ENCODE measurements at places on chromosomes 3 and 15.

DNA sequence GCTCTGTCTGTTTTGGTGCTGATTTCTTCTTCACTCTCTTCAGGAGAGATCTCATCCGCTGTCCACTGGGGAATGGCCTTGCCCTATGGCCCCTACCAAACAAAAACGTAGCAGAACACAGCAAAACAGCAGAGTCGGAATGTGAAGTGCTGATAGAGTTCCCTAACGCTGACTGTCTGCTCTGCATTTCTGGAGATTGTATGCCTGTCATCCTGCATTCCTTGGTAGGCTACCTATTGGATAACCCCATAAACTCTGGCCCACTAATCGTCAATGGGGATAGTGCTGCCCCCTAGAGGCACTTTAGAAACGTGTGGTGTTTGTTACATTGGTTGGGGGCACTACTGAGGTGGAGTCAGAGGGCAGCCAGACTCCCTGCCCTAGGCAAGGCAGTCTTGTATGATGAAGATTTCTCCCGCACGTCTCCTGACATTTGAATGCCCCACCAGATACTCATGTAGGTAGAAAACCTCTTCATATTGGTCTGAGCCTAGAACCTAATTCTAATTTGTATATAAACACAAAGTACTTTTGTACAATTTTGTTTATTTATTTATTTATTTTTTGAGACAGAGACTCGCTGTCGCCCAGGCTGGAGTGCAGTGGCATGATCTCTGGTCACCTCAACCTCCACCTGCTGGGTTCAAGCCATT is 15.6 kb upstream of the MAGEF1 start:
- H3K27me3 ChIP-seq: peaks cover 11% of the 10 kb centered on the region
- no peaks in the 10 kb centered on the region for H3K36me3 ChIP-seq
- H3K27ac ChIP-seq: no peak overlapping the region
- H3K4me3 ChIP-seq: no peak overlapping the region

- DNase-seq: no peak
- H3K27me3 ChIP-seq: no peaks in the 10 kb centered on the region
- peaks cover 31% of the 10 kb centered on the region for H3K4me1 ChIP-seq
- no peak overlapping the region for H3K4me3 ChIP-seq
- no peak overlapping the region for H3K27ac ChIP-seq
Observed at GRCh38 chr3:123624302-123624701, 39.4 kb upstream of the HACD2 start.

DNA sequence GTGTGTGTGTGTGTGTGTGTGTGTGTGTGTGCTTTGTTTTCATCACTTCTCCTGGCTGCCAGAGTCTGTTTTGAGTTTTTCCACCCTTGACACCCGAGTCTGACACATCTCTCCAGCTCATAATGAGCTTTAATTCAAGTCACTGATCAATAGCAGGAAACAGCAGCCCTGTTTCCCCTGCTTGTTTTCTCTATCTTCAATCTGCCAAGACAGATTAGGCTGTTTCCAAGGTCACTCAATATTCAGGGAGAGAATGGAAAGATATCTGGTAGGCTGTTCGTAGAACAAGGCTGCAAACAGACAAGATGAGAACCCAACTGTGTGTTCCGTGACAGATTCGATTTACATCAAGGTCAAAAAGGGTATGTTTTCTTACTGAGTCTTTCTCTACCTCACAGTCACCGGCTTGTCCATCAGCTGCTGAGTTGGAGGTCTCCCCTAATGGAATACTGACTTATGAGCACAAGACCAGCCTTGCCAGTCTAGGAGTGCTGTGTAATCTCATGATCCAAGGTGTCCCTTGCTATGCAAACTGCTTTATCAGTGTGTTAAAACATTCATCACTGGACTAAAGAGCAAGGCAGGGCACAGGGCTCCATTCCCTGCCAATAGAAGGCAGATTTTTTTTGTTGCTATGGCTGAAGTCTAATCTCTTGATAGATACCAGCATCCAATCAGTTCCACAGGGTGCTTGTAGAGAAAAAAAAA is 187.9 kb upstream of the LMCD1 start:
- H3K36me3 ChIP-seq: no peaks in the 10 kb centered on the region
- H3K27me3 ChIP-seq: no peaks in the 10 kb centered on the region
- no peak overlapping the region for H3K27ac ChIP-seq
- no peaks in the 10 kb centered on the region for H3K4me1 ChIP-seq
- no peak overlapping the region for H3K4me3 ChIP-seq
- no peak for DNase-seq

- no peaks in the 10 kb centered on the region for H3K36me3 ChIP-seq
- no peak overlapping the region for H3K4me3 ChIP-seq
- H3K4me1 ChIP-seq: peaks cover 64% of the 10 kb centered on the region
- peak overlapping the region; percentile 50 for H3K27ac ChIP-seq
Observed at GRCh38 chr3:12440927-12441714, 43.2 kb upstream of the TSEN2 start.

DNA sequence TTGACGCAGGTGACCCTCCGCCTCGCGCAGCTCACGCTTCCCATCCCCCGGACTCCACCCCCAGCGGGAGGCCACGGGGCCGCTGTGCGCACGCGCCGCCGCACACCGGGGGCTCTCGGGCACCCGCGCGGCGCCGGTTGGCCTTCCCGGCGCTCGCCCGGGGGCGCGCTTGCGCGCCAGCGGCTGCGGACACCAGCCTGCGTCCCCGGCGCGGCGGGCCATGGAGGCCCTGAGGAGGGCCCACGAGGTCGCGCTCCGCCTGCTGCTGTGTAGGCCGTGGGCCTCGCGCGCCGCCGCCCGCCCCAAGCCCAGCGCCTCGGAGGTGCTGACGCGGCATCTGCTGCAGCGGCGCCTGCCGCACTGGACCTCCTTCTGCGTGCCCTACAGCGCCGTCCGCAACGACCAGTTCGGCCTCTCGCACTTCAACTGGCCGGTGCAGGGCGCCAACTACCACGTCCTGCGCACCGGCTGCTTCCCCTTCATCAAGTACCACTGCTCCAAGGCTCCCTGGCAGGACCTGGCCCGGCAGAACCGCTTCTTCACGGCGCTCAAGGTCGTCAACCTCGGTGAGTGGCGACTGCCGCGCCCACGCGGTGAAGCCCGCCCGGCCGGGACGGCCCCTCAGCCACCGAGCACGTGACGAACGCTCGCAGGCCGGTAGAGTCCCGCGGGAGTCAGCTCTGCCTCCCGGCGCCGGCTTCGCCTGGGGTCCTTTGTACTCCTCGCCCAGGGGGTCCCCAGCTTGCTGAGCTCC is at the start of gene C15orf61:
C15orf61 (plus strand) TSS at position 103 of the 754 bp plus-strand sequence; CDS start at position 221, 118 bp downstream.
- H3K4me3 ChIP-seq: peak within 1 kb of the TSS; percentile 87
- H3K27me3 ChIP-seq: no peaks in the 10 kb centered on the region
- peak; percentile 91 for DNase-seq

GRCh38 chr3:44976002-44976815 is at the start of the genes EXOSC7 and ZDHHC3:
Gene EXOSC7, plus strand, starts transcription at chr3:44976244. Its CDS starts 34 bp downstream, at chr3:44976278.
Gene ZDHHC3, minus strand, starts transcription at chr3:44976174. Its CDS starts 16,738 bp downstream, at chr3:44959436.
- peak within 1 kb of the TSS; percentile 84 for H3K27ac ChIP-seq
- H3K4me3 ChIP-seq: peak within 1 kb of the TSS; percentile 96
- DNase-seq: peak; percentile 93
- H3K27me3 ChIP-seq: no peaks in the 10 kb centered on the region
- peaks cover 37% of the 10 kb centered on the region for H3K4me1 ChIP-seq

DNA sequence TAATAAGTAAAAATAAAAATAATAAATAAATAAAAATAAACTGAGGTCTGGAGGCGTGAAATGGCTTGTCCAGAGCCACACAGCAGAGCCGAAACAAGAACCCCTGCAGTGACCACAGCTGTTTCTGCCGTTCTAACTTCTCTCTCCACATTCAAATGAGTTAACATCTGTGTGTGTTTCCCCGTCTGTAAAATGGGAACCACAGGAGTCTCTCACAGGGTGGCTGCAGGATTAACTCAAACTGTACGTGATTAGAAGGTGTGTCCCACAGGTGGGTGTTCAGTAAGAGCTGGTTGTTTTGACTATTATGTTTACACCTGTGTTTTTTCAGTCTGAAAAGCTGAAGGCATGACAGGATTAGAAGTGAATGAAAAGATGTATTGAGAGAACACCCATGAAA is 27.0 kb upstream of the MUC4 start:
- no peaks in the 10 kb centered on the region for H3K4me1 ChIP-seq
- peaks cover 25% of the 10 kb centered on the region for H3K27me3 ChIP-seq
- H3K27ac ChIP-seq: no peak overlapping the region
- H3K36me3 ChIP-seq: no peaks in the 10 kb centered on the region

- H3K36me3 ChIP-seq: peaks cover 7% of the 10 kb centered on the region
- DNase-seq: no peak
- no peak overlapping the region for H3K27ac ChIP-seq
- H3K4me3 ChIP-seq: no peak overlapping the region
- no peaks in the 10 kb centered on the region for H3K27me3 ChIP-seq
Observed at GRCh38 chr15:80163897-80164296, 11.1 kb downstream of the FAH start.

DNA sequence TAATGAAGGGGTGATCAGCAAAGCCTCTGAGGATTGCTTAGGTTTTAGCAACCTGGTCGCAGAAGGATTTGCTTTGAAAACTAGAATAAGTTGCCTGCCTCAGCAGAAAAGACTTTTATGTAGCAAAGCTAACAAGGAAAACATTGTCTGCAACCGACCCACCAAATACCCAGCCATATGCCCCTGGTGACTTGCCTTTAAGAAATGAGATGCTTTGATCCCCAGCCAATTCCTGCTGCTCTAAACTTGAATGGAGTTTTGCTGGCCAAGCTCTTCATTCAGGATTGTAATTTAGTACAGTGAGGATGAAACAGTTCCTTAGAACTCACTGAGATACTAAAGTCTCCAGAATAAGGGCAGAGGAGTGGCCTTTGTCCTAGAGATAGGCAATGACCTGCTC is 139.8 kb upstream of the PROK2 start:
- no peak overlapping the region for H3K27ac ChIP-seq
- DNase-seq: no peak
- peaks cover 46% of the 10 kb centered on the region for H3K27me3 ChIP-seq
- no peaks in the 10 kb centered on the region for H3K4me1 ChIP-seq

DNA sequence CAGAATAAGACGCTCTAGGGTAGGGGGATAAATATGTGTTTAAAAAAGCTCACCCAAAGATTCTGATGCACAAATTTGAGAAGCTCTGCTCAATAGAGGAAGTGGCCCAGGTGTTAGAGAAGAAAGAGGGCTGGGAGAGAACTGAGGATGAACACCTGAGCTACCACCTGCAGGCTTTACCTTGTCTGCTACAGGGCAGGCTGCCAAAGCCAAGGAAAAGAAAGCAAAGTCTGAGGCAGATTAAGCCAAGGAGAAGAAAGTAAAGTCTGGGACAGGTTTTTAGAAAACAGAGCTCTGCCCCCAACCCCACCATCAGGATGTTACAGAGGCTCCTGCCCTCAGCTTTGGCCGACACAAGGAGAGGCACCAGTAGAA is 92.9 kb downstream of the THRB start:
- no peak overlapping the region for H3K27ac ChIP-seq
- DNase-seq: no peak
- peaks cover 4% of the 10 kb centered on the region for H3K4me1 ChIP-seq
- H3K4me3 ChIP-seq: no peak overlapping the region
- no peaks in the 10 kb centered on the region for H3K27me3 ChIP-seq

DNA sequence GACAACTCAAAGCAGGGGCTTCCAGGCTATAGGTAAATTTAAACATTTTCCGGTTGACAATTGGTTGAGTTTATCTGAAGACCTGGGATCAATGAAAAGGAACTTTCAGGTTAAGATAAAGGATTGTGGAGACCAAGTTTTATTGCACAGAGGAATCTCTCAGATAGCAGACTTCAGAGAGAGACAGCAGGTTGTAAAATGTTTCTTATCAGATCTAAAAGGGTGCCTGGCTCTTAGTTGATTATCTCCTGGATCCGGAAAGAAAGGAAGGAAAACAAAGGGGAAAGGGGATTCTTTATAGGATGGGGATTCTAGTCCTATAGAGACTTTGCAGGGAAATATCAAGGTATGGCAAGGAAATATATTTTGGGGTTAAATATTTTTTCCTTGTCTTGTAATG is 951.3 kb upstream of the SEMA6D start:
- H3K4me3 ChIP-seq: no peak overlapping the region
- no peaks in the 10 kb centered on the region for H3K27me3 ChIP-seq
- no peaks in the 10 kb centered on the region for H3K36me3 ChIP-seq
- no peak overlapping the region for H3K27ac ChIP-seq

DNA sequence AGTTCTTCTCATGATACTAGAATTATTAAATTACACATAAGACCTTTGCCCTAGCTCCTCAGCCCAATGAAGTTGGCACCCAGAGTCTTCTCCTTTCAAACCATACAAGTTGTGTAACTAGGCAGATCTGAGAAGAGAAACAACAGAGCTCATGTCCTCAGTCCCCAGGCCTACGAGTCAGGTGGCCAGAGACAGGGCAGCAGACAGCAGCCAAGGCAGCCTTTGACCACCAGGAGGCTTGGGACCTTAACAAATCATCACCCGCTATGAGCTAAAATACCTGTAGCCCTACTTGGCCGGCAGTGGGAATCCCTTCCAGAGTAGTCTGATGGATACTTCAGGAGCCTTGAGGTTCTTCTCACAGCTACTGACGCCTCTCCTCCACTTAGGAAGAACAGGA is 18.3 kb downstream of the STIMATE start:
- H3K36me3 ChIP-seq: peaks cover 2% of the 10 kb centered on the region
- DNase-seq: no peak
- peaks cover 7% of the 10 kb centered on the region for H3K4me1 ChIP-seq
- no peak overlapping the region for H3K4me3 ChIP-seq

DNA sequence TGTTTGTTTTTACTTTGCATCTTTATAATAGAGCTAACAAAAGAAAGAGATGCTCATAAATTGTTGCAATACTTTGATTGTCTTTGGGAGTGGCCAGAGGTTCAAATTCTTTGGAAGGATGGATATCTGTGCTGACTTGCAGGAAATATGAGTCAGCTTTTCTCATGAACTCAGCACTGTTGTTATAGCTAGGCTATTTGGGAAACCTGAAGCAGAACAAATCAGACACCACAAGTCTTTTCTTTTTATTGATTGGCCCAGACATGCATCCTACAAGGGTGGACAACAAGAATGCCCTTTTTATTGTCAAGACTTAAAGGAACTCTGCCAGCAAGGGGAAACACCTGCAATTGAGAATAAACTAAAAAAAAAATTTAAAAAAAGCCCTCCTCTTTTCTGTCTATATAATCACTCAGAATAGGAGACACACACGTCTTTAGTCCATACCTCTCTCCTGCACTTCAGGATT is 4.6 kb upstream of the DENND4A start:
- no peak overlapping the region for H3K4me3 ChIP-seq
- peak overlapping the region; percentile 6 for H3K27ac ChIP-seq
- peaks cover 35% of the 10 kb centered on the region for H3K4me1 ChIP-seq
- H3K27me3 ChIP-seq: no peaks in the 10 kb centered on the region
- no peak for DNase-seq
- no peaks in the 10 kb centered on the region for H3K36me3 ChIP-seq

GRCh38 chr3:117750674-117751269 is 1041.2 kb downstream of the TUSC7 start:
- H3K36me3 ChIP-seq: no peaks in the 10 kb centered on the region
- H3K27me3 ChIP-seq: no peaks in the 10 kb centered on the region
- peaks cover 6% of the 10 kb centered on the region for H3K4me1 ChIP-seq
- H3K4me3 ChIP-seq: no peak overlapping the region

DNA sequence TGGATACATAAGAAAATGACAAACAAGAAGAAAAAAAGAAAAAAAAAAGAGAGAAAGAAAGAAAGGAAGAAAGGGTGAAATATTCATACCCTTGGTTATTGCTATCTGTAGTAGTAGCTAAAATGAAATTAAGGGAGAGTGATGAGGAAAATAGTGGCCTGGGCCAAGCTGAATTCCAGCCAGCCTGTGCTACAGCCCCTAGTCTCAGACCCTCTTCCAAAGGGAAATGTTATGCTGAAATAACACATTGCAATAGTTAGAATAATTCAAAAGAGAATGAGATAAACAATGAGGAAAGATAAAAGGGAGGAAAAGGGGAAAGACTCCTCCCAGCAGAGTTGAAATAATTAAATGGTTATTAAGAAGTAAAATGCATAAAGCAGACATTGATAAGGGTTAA is 268.4 kb upstream of the ROBO1 start:
- H3K27me3 ChIP-seq: no peaks in the 10 kb centered on the region
- H3K27ac ChIP-seq: no peak overlapping the region
- H3K4me1 ChIP-seq: no peaks in the 10 kb centered on the region
- no peaks in the 10 kb centered on the region for H3K36me3 ChIP-seq
- no peak for DNase-seq
- H3K4me3 ChIP-seq: no peak overlapping the region
